NCI-H774 (cell line): ENCODE measurements at places on chromosomes 7 and 10.

GRCh38 chr10:81027706-81028105 lies 490.0 kb downstream of the SH2D4B start:
- no peak for DNase-seq

GRCh38 chr10:83995738-83996331 lies 143.5 kb upstream of the GHITM start:
- no peak for DNase-seq

GRCh38 chr10:115056186-115056585 lies 37.0 kb upstream of the ATRNL1 start:
- no peak for DNase-seq

DNA sequence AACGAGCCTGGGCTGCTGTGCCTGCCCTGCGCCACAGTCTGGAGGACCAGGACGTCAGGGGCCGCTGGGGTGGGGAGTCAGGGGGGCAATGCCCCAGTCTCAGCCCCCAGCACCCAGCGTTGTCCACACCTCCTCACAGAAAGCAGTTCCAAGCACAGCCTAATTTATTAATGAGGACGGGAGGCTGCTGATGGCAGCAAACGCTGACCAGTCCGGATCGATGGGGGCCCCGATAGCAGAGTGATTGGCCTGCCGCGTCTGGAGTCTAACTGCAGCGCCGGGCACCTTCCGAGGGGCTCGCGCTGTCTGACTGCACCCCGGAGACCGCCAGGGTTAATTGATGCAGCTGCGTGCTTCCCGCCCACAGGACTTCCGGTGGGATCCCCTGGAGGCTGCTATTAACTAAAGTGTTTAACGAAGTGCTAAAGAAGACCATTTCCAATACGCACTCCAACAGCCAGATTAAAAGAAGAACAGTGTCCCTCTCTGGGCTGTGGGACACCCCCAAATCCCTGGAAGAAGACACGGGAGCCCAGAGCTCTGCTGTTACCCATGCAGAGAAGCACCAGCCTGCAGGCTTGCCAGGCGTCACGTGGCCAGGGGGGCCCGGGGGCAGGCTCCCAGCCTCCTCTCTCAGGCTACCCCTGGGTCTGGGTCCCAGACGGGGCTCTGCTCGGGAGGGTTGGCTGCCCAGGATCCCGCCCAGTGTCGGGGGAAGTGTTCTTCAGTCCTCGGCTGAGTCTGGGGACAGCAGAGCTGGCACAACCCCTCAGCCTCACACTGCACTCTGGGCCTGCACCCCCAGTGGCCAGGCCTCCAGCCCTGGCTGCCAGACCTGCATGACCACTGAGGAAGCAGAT lies 63.8 kb downstream of the MICALL2 start:
- no peak for DNase-seq

GRCh38 chr7:150384406-150385301 lies 5.5 kb downstream of the ZNF775 start:
- no peak for DNase-seq

- no peak for DNase-seq
These were observed 127.7 kb downstream of the ATE1 start for GRCh38 chr10:121800146-121800545.

DNA sequence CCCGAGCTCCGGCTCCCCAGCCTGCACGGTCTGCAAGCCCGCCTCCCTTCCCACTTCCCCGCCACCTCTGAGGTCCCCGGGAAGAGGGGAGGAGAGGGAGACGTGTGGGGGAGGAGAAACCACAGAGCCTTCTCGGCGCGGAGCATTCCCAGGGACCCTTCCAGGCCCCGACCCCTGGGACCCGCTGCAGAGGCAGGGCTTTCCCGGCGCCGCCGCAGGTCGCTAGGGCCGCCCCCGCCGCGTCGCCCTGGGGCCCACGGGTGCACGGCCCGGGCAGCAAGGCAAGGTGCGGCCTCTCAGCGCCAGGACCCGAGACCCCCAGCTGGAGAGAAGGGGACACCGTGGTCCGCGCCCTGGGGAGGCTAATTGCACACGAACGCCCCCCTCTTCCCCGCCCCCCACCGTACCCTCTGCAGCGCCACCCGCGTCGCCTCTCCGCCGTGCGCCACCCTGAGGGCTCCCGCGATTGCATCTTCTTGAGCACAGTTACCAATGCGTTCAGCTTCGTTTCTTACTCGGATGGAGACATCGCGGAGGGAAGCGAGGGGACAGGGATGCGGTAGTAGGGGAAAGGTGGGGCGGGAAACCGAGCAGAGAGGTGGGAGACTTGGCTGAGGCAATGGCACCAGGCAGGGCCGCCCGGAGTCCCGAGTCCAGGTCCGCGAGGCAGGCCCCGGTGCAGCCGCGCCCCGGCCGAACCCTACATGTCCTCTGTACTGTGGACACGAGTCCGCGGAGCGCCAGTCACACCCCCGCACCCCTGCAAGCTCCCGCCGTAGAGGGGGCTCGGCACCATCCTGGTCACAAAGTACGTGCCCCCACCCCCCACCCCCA lies 28.9 kb downstream of the SKIDA1 start:
- peak; percentile 51 for DNase-seq

DNA sequence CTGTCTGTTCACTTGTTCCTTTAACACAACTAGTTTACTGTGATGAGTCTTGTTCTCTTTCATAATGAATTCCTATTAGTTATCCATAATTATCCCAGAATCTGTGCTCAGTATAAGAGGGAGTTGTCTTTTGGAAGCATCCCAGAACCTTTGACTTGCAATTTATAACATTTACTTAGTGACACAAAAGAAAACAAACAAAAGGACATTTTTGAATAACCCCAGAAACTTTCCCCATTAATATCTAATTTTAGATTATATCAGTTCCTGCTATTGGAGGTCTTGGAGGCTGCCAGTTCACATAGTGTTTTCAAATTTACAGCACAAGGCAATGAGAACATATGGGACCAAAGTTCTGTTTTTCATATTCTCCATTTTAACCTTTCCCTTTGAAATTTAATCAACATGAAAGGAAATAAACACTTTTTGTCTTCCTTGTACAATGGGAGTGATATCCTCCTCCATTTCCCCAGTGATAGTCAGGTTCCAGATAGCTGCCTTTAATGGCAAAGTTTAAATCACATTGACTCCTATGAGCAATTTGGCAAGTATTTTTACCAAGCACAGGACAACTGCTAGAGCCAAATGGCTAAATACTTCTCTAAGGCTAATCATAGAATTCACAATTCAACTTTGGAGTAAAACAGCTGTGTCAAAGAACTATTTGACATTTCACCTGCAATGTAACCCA lies 37.1 kb upstream of the GNAT3 start:
- no peak for DNase-seq

DNA sequence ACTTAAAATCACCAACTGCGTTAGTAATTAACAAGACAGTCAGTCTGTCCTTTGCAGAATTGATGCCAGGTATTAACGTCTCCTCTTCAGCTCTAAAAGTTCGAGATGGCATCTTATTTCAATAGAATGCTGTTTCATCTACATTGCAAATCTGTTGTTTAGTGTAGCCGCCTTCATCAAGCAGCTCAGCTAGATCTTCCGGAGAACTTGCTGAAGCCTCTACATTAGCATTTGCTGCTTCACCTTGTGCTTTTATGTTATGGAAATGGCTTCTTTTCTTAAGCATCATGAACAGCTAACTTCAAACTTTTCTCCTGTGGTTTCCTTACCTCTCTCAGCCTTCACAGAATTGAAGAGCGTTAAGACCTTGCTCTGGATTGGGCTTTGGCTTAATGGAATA lies 95.5 kb upstream of the FAM20C start:
- DNase-seq: no peak

DNA sequence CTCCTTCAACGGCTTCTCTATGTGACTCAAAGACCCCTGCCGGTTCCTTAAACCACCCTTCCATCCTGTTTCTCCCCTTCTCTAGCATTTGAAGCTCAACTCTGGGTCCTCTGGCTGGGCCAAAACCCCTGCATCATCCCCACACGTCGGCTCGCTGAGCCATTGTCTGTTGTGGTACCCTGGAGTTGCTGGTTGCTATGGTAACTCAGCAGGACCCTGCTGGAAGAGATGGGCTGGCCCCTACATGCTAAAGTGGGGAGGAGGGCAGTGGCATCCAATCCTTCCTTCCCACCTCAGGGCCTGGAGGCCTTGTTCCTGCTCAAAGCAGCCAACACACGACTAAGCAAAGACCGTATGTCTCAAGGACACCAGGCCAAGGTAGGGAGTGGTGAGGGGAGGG lies 452.5 kb downstream of the PLXNA4 start:
- no peak for DNase-seq

DNA sequence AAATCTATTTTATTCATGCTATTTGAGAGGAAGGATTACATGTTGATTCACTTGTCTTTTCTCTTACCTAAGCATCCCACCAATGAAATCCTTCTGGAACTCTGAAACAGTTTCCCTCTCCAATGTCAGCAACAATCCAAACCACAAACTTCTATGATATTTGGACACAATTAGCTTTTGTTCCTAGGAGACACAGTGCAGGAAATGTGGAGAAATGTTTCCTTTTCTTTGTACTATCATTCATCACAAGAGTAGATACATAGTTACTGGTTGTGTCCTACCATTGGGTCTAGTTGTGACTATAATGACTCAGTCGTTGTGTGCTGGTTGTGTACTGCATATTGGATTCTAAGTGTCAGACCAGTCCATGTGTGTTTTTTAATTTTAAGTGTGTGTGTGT lies 156.8 kb upstream of the MAGI2 start:
- DNase-seq: no peak

- DNase-seq: no peak
These were observed 1.0 kb upstream of the NOLC1 start for GRCh38 chr10:102150970-102151773.

DNA sequence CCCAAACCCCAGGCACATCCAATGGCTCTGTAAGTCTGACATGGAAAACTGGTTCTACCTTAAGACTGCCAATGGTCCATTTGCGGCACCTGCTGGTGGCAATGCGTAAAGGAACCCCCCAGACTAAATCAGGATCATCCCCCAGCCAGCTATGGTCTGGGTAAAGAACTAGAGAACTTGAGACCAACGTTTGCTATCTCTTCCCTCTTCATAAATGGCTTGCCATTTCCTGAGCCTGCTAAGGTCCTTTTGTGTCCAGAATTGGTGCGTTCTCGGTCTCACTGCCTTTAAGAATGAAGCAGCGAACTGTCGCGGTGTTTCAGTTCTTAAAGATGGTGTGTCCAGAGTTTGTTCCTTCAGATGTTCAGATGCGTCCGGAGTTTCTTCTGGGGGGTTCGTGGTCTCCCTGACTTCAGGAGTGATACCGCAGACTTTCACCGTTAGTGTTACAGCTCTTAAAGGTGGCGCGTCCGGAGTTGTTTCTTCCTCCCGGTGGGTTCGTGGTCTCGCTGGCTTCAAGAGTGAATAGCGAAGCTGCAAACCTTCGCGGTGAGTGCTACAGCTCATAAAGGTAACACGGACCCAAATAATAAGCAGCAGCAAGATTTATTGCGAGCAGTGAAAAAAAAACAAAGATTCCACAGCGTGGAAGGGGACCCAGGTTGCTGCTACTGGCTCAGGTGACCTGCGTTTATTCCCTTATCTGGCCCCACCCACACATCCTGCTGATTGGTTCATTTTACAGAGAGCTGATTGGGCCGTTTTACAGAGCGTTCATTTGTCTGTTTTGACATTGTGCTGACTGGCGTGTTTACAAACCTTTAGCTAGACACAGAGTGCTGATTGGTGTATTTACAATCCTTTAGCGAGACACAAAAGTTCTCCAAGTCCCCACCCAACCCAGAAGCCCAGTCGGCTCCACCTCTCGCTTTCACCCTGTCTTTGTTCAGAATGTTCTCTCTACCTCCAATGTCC lies 95.4 kb downstream of the ELMO1 start:
- DNase-seq: no peak

- DNase-seq: no peak
These were observed 238.7 kb upstream of the PRSS58 start for GRCh38 chr7:142496545-142496991.

DNA sequence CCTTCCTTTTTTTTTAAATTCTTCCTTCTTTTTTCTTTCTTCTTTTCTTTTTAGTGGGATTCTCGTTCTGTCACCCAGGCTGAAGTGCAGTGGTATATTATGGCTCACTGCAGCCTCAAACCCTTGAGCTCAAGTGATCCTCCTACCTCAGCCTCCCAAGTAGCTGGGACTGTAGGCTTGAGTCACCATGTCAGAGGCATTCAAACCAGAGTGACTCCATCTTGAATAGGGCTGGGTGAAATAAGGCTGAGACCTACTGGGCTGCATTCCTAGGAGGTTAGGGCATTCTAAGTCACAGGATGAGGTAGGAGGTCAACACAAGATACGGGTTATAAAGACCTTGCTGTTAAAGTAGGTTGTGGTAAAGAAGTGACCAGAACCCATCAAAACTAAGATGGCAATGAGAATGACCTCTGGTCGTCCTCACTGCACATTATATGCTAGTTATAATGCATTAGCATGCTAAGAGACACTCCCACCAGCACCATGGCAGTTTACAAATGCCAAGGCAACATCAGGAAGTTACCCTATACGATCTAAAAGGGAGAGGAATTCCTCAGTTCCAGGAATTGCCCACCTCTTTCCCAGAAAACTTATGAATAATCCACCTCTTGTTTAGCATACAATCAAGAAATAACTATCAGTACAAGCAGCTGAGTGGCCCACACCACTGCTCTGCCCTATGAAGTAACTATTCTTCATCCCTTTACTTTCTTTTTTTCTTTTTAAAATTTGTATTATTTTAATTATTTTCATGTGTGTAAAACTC lies 99.0 kb upstream of the ITGB1 start:
- no peak for DNase-seq

DNA sequence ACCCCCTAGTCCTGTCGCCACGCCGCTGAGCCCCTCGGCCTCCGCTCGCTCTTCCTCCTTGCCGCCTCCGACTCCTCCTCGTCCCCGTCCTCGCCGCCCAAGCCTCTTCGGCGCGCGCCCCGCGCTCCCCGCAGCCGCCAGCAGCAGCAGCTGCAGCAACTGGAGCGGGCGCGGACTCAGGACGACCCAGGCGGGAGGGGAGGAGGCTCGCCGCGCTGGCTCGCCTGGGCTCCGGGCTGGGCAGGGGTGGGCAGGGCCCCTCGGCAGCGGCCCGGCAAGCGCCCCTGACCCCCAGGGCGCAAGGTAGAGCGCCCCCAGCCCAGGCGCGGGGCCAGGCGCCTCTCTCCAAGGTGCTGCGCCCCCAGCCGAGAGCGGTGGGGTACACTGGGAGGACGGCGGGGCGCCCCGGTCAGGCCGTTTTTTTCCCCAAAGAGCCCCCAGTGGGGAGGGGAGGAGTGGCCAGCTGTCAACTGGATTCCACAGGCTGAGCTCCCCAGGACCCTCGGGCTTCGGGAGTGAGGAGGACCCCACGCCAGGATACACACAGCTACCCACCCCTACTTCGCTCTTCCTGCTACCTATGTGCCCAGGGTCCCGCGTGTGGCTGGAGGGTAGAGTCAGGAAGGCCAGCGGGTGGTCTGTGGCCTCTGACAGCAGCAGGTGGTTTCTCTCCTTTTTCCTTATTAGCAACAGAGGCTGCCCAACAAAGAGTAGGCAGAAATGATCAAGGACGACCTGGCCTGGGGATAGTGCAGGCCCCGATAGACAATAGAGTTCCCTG lies 903 bp upstream of the KCNMA1 start:
- peak; percentile 55 for DNase-seq

GRCh38 chr7:100694098-100694745 lies at the start of gene GIGYF1:
Gene GIGYF1, minus strand, starts transcription at chr7:100694250. Its CDS starts 6,012 bp downstream, at chr7:100688238.
- peak; percentile 68 for DNase-seq

- no peak for DNase-seq
These were observed 3.0 kb downstream of the STRIP2 start for GRCh38 chr7:129437190-129437589.
